Brain pericyte (primary cell): ENCODE measurements at places on chromosomes 7 and 10.

- no peak for DNase-seq
Measured at GRCh38 chr7:74430961-74431466, 22.7 kb upstream of the GTF2IRD1 start.

DNA sequence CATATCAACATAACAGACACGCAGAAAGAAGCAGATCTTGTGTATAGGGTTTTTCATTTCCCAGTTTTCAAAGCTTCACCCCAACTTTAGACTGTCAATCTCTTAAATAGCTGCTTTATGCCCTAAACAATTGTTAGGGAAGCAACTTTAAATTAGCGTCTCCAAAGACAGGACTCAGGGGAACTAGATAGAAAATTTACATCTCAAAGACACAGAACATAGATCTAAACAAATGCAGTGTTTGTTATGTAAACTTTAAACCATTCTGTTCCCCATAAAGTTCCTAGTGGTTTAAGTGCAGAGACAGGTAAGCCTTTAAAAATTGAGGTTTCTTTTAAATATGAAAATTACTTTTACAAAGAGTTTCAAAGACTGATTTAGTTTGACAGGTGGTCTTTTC is 379.2 kb upstream of the GHITM start:
- no peak for DNase-seq

DNA sequence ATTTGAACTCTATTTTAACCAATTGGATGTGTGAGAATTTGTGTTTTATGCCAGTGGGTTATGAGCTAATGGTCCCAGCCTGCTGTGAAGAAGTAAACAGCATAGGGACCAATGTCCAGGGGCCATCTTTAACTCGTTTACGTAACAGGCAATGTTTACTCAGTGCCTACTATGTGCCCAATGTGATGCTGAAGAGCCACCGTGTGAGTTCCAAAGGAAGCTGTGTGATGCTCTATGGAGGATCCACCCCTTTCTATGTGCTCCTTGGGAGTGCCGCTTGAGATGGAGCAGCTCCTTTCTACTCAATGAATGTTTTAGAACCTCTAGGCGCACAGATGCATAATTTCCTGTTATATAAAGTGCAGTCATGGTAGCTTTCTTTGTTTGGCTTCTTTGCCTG is 21.3 kb downstream of the DYNC1I1 start:
- no peak for DNase-seq

DNA sequence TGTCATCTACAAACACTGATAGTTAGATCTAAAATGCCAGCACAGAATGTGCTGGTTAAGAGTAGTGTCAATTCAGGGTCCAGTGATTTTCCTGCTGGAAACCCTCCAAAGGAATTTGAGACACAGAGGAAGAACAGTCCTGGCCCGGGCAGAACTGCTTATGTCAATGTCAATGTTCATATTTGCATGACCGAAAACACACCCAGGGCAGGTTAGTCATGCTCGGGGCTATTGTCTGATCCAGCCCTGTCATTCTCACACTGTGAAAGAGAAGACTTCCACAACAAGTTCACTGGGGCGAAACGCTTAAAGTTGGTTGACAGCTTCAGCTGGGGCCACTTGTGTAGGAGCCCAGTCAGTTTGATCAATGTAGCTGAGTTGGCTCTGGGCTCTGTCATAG is 139.3 kb downstream of the C1GALT1 start:
- DNase-seq = no peak

DNA sequence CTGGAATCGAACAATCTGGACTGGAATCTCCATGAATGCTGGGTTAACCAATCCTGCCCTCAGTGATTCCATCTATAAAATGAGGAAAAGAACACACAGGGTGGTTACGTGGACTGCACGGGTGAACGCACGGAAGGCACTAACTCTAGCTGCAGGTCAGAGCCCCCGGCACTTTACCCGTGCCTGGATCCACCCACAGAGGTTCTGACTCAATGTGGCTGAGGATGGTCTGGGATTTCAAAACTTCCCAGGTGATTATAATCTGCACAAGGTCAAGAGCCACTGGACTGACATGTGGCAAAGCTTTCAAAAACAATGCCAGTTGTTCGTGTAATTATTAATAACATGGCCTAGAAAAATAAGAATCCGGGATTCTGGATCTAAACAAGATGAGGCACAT is 29.2 kb downstream of the KIAA1549 start:
- DNase-seq = no peak

DNA sequence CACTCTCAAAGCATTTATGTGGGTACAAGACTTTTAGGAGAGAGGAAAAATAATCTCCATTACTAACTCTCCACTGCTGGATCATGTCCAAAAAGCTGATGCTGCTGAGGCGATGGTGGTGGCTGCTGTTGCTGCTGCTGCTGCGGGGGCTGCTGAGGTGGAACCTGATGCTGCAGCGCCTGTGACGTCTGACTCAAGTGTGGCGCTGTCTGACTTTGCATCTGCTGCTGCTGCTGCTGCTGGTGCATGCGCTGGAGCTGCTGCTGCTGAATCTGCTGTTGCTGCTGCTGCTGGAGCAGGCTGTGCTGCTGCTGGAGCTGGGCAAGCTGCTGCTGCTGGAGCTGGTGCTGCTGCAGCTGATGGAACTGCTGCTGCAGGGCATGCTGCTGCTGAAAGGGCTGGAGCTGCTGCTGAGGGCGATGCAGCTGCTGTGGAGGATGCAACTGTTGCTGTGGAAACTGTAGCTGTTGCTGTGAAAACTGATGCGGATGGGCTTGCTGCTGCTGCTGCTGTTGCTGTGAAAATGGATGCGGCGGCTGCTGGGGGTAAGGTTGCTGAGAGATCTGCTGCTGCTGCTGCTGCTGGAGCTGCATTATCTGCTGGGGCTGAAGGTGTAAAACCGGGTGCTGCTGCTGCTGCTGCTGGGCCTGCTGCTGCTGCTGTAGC is 34.5 kb downstream of the PAXIP1 start:
- no peak for DNase-seq

DNA sequence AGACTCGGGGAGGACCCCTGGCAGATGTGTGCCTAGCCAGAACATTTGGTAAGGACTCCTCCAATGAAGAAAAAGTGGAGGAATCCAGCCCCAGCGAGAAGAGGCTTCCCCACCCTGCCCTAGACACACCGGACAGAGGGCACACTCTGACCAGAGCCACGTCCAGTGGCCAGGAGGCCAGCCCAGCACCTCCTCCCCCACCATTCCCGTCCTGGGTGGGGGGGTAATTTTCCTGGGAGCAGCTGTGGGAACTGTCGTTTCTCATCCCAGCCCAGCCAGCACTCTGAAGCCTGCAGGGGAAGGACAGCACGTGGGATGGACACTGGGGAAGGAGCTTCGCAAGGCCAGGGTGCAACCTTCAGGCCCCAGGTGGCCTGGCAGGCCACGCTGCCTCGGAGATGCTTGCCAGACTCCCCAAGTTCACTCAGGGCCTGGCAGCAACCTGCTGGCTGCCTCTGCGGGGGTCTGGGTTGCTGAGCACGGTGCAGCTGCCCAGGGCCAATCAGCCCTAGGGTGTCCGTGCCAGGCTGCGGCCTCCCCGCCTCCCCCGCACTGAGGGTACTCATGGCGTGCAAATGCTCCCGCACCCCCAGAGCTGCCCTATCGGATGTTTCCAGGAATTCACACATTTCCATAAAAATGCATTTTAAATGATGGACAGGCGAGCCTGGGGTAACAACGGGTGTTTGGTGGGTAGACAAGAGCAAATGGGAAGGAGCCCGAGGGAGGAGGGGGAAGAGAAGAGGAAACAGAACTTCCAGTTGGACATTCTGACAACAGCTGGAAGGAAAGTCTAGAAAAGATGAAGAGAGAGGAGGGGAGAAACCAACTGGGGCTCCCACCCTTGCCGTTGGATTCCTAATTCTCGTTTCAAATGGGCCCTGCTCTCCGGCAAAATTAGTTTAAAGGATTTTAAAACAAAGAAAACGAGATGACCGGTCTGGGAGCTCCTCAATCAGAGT is 1.9 kb upstream of the EN2 start:
- DNase-seq = no peak

GRCh38 chr7:92963566-92963965 is 127.2 kb upstream of the CDK6 start:
- no peak for DNase-seq

DNA sequence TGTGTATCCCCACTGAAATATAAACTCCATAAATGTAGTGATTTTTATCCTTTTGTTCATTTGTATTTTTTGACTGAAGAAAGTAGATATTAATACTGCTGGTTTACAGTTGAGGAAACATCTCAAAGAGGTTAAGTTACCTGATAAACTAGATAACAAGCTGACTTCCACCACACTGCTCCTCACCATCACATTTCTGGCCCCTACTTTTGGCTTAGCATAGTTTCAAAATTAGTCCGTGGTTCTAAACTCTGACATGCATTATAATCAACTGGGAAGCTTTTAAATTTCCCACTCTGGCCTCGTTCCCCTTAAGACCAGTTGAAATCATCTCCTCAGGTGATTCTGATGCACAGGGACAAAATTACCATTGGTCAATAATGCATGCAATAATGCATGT is 43.5 kb downstream of the ANKIB1 start:
- DNase-seq = no peak
